Aorta (tissue), 5 donors: ENCODE measurements at places on chromosomes 2 and 18. TPM values are rescaled to one million over a fixed set of nuclear protein-coding genes. Genes with fewer than 3 reads are reported as not detected.

IL18RAP gene
- total RNA-seq = 1.9 TPM

MFSD2B gene
- total RNA-seq = 0.33 TPM

- no peak within 1 kb of the TSS for H3K27ac ChIP-seq
- H3K4me3 ChIP-seq = peak within 1 kb of the TSS; percentile 71
- DNase-seq = peak; percentile 77
Observed at GRCh38 chr2:16665748-16666448, at the start of gene CYRIA. CYRIA (minus strand) TSS chr2:16665834; CDS start chr2:16588119, 77,715 bp downstream.

DNA sequence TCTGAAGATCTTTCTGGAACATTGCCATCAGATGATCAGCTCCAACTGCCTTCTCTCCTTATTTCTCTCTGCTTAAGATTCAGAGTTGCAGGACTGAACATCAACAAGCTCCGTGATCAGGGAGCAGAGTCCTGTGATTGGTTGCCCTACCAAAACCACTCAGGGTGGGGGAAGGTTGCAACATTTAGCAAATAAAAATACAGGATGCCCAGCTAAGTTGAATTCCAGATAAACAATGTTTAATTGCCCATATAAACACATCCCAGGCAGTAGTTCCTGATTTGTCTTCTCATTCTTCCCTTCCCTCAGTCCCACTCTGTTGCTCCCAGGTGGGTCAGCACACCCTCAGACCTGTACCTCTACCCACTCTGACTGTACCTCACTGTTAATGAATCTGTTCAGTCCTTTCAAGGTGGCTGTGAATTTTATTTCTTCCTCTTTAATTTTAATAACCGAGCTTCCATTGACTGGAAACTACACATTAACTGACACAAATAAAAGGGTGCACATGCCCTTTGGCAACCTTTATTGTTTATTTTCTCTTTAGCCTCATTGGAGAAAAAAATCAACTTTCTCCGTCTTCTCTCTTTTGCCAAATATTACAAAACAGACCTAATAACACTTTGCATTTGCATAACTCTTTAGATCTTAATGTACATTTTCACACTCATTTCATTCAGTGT is 167.1 kb upstream of the PKDCC start:
- no peaks in the 10 kb centered on the region for H3K27me3 ChIP-seq
- no peaks in the 10 kb centered on the region for H3K36me3 ChIP-seq
- no peak for DNase-seq
- no peak overlapping the region for H3K27ac ChIP-seq

DNA sequence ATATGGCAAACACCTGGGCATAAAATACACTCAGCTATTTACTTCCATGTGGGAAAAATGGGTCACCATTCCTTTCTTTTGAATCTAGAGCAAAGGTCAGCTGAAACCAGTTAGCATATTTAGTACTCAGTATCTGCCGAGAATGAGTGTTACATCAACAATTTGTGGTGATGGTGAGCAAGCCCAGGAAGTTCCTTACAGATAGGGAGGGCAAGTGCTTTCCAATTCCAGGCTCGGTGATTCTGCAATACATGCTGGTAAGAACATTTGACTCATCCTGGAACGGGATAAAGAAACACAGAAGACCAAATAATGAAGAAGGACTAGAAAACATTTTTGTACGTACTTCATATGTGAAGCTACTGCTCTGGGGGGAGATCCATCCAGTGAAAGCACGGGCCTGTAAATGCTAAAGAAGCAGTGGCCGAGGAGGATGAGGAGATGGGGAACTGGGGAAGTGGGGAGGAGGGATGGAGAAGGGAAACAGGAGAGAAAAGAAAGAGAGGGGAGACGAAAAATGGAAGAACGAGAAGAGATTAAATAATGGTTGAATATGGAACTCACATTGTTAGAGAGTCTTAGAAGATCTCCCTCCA is 251.9 kb downstream of the TTC32 start:
- no peaks in the 10 kb centered on the region for H3K27me3 ChIP-seq
- no peak overlapping the region for H3K4me3 ChIP-seq
- no peaks in the 10 kb centered on the region for H3K36me3 ChIP-seq
- H3K4me1 ChIP-seq = no peaks in the 10 kb centered on the region
- H3K27ac ChIP-seq = no peak overlapping the region

DNA sequence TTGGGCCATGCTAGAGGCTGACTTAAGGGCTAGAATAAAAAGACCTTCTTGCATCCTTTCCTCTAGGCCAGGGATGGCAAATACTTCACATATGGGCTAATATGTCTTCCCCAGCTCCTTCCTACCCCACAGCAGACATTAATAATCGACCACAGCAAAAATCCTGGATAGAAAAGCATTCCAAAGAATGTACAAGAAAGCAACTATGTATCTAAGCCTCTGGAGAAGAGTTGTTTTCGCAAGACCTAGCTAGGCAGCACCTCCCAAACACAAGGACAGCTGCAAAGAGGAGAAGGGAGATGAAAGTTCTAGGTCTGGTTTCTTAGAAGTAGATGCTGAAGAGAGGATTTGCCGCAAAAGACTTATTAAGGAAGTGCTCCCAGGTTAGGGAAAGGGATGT is 372.6 kb downstream of the SLC4A3 start:
- no peaks in the 10 kb centered on the region for H3K27me3 ChIP-seq
- peaks cover 4% of the 10 kb centered on the region for H3K4me1 ChIP-seq
- no peak for DNase-seq
- H3K27ac ChIP-seq = no peak overlapping the region
- H3K4me3 ChIP-seq = no peak overlapping the region

PLEKHA3 gene
- total RNA-seq = 43.9 TPM

DNA sequence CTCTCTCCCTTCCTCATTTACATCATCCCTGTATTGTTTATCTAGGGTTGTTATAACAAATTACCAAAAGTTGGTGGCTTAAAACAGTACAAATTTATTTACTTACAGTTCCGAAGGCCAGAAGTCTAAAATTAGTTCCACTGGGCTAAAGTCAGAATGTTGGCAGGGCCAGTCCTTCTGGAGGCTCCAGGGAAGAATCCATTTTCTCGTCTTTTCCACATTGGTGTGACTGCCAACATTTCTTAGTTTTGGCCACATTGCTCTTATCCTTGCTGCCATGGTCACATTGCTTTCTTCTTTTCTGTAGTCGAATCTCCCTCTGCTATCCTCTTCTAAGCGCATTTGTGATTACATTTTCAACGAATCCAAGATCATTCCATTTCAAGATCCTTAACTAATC is 34.7 kb downstream of the ICOS start:
- peaks cover 9% of the 10 kb centered on the region for H3K4me1 ChIP-seq
- H3K27ac ChIP-seq = peak overlapping the region; percentile 67
- no peaks in the 10 kb centered on the region for H3K27me3 ChIP-seq
- H3K36me3 ChIP-seq = no peaks in the 10 kb centered on the region

- H3K4me3 ChIP-seq = no peak overlapping the region
- no peaks in the 10 kb centered on the region for H3K27me3 ChIP-seq
- no peak for DNase-seq
- H3K4me1 ChIP-seq = no peaks in the 10 kb centered on the region
Observed at GRCh38 chr2:46248171-46248570, 49.0 kb upstream of the EPAS1 start.

DNA sequence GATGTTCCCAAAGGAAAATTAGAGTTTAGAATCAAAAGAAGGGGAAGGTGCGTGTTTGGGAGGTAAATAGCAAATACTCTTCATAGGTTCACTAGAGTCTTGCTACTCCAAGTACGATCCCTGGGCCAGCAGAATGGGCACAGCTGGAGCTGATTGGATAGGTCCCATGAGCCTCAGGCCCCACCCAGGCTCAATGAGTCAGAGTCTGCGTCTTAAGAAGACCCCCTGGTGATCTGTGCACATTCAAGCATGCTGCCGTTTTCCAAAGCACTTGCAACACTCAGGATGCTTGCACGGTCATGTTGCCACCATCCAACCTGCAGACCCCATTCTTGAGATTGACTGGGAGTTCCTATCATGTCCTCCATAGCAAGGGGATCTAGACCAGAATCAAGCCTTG is 40.5 kb downstream of the ABCG8 start:
- H3K27me3 ChIP-seq = no peaks in the 10 kb centered on the region
- H3K4me3 ChIP-seq = no peak overlapping the region
- no peaks in the 10 kb centered on the region for H3K36me3 ChIP-seq
- no peak overlapping the region for H3K27ac ChIP-seq

GRCh38 chr18:44668270-44668975 is 12.3 kb upstream of the SETBP1 start:
- no peak overlapping the region for H3K4me3 ChIP-seq
- no peaks in the 10 kb centered on the region for H3K4me1 ChIP-seq
- H3K27ac ChIP-seq = no peak overlapping the region
- no peak for DNase-seq
- H3K36me3 ChIP-seq = no peaks in the 10 kb centered on the region

GRCh38 chr2:142875652-142876051 is 1.8 kb upstream of the KYNU start:
- H3K4me3 ChIP-seq = no peak overlapping the region
- H3K36me3 ChIP-seq = no peaks in the 10 kb centered on the region
- no peaks in the 10 kb centered on the region for H3K27me3 ChIP-seq
- no peak for DNase-seq
- peaks cover 2% of the 10 kb centered on the region for H3K4me1 ChIP-seq

DNA sequence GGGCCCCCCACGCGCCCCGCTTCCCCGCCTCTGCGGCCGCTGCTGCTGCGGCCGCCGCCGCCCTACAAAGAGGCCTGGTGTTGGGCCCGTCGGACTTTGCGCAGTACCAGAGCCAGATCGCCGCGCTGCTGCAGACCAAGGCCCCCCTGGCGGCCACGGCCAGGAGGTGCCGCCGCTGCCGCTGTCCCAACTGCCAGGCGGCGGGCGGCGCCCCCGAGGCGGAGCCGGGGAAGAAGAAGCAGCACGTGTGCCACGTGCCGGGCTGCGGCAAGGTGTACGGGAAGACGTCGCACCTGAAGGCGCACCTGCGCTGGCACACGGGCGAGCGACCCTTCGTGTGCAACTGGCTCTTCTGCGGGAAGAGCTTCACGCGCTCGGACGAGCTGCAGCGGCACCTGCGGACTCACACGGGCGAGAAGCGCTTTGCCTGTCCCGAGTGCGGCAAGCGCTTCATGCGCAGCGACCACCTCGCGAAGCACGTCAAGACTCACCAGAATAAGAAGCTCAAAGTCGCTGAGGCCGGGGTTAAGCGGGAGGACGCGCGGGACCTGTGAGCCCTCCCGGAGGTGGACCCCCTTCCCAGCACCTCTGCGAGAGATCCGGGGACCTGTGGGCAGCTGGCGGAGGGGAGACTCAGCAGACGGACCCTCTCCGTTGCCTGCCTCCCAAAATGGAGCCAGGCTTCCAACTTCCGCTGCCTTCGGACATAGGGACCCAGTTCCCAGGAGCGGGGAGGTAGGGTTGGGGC is 1.9 kb downstream of the SP5 start:
- no peaks in the 10 kb centered on the region for H3K4me1 ChIP-seq
- H3K27me3 ChIP-seq = no peaks in the 10 kb centered on the region
- no peaks in the 10 kb centered on the region for H3K36me3 ChIP-seq
- no peak overlapping the region for H3K4me3 ChIP-seq
- no peak overlapping the region for H3K27ac ChIP-seq
- peak; percentile 88 for DNase-seq

GRCh38 chr2:26618611-26619010 is 22.6 kb downstream of the CIB4 start:
- H3K4me3 ChIP-seq = no peak overlapping the region
- no peaks in the 10 kb centered on the region for H3K27me3 ChIP-seq
- H3K27ac ChIP-seq = no peak overlapping the region
- no peak for DNase-seq
- no peaks in the 10 kb centered on the region for H3K36me3 ChIP-seq
- peaks cover 4% of the 10 kb centered on the region for H3K4me1 ChIP-seq

DNA sequence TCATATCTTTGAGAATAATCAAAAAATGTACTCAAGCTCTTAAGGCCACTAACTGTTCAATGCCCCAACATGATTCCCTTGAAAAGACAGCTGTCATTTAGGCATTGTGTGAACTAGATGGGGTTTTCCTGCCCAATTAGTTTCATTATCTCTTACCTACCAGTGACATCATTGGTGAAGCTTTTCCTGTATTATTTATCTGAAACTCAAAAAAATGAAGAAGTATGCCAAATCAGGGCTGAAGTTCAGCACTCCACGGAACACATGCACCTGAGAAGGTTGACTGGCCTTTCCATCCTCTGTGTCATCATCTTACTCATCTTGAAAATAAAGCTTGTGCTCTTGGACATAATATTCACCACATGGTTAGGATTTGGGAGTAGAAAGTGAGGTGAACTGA is 126.4 kb downstream of the TXNL1 start:
- no peak overlapping the region for H3K4me3 ChIP-seq
- no peaks in the 10 kb centered on the region for H3K4me1 ChIP-seq
- H3K27ac ChIP-seq = no peak overlapping the region
- H3K27me3 ChIP-seq = no peaks in the 10 kb centered on the region
- no peak for DNase-seq
- H3K36me3 ChIP-seq = no peaks in the 10 kb centered on the region

DNA sequence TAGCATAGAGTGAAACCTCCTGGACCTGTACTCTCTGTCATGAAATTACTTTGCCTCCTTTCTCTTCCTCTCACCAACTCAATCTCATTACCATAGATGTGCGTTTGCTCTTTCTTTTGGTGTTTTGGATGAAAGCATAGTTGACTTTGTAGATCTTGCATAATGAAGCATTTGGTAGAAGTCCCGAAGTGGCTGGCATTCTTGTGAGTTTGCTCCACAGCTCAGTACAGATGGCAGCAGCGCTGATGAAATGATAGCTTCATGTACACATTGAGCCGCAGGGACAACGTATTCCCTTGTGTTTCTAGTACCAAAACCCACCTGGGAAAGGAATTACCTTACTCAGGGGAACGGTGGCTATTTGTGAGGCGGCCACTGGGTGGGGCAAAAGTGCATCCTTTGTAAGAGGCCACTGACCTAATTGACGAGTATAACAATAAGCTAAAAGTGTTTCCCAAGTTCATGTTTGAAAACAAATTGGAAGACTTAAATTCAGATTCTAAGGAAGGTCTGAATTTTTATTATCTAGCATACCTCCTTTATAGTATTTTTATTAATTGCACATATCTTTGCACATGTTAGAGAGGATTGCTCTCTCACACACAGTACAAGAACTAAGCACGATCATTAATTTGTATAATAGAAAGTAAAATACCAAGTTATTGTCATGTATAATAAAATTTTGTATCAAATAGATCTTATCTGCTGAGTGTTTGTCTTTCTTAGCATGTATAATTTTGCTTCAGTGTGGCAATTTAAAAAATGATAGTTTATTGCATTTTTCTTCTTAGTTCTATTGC is 25.4 kb upstream of the CDH7 start:
- H3K4me1 ChIP-seq = no peaks in the 10 kb centered on the region
- H3K27ac ChIP-seq = no peak overlapping the region
- no peaks in the 10 kb centered on the region for H3K27me3 ChIP-seq

DNA sequence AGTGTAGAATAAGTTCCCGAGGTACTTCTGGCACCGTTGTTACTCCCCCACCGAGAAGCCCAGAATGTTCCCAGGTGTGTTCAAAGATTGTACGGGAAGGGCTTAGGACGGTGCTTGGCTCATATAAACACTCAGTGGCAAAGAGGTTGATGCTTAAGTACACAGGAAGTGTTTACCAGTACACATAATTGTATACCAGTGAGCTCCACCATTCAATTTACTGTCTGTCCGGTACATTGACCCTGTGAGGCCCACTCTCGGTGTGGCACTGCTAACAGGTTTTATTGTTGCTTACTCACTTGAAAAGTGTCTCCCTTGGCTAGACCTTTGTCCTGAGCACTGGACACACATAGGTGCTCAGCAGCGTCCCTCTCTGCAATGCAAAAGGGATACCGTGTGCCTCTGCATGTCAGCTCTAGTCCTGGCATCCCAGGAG is 191.0 kb downstream of the NEDD4L start:
- H3K4me1 ChIP-seq = no peaks in the 10 kb centered on the region
- no peaks in the 10 kb centered on the region for H3K36me3 ChIP-seq
- no peaks in the 10 kb centered on the region for H3K27me3 ChIP-seq
- DNase-seq = no peak

CDKL4 gene
- total RNA-seq = 1.3 TPM
